ENCODE measurements at places on chromosomes 16 and 17.

DNA sequence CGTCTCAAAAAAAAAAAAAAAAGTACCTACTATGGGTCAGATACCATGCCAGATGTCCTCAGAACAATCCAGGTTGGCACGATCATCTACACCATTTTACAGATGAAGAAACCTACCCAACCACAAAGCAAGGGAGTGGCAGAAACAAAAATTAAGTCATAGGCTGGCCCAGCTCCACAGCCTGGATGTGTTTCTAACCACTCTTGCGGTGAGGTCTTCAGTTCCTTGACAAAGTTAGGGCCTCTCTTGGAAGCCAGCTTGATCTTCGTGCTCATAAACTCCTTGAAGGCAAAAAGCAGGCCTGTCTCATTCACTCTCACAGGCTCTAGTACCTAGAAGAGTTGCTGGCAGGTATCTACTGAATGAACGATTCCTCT is 6.2 kb downstream of the GGA2 start:
- DNase-seq, result no peak

GRCh38 chr17:78717431-78717980 is 64.6 kb downstream of the CYTH1 start:
- no peak for DNase-seq

GRCh38 chr17:1390432-1391367 is 9.3 kb downstream of the YWHAE start:
- DNase-seq, result peak; percentile 60

DNA sequence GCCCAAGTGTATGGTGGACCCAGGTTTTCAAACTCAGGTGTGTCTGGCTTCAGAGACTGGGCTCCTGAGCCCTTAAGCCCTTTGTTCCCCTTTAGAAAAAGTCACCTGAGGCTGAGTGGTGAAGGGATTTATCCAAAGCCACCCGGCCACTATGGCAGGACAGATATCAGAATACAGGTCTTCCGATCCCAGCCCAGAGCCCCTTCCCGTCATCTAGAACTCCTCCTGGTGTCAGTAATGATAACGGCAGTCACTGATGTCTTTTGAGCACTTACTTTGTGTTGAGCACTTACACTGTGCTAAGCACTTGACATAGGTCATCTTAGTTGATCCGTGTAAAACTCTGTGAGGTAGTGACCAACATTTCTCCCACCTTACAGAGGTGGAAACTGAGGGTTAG is 16.6 kb downstream of the NOD2 start:
- no peak for DNase-seq

GRCh38 chr17:31318298-31318801 is 3.1 kb downstream of the EVI2A start:
- peak; percentile 90 for DNase-seq

GRCh38 chr17:79808763-79809529 is 12.1 kb upstream of the CBX8 start:
- peak; percentile 57 for DNase-seq

Data from NB4 (cell line).